ENCODE measurements at places on chromosomes 2 and 18.

DNA sequence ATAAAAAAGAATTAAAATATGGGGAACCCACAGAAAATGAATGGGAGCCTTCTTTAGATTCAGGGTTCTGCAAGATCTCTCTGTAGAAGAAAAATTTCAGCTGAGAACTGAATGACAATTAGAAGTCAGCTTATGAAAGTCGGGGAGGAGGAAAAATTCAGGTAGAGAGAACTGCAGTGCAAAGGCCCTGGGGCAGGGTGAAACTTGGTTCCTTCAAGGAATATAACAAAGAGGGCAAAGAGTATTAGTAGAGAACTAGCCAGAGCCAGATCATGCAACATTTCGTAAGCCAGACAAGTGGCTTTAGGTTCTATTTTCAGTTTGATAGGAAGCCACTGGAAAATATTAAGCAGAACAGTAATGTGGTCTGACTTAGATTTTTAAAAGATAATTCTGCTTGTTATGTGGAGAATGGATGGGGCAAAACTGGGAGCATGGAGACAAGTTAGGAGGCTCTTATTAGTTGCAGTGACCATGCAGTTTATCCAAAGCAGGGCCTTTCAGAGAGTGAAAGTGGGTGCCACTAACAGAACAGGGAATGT is 27.9 kb downstream of the RAB27B start:
- DNase-seq = no peak

GRCh38 chr2:215769246-215769645 is 244.1 kb downstream of the MREG start:
- no peak for DNase-seq

DNA sequence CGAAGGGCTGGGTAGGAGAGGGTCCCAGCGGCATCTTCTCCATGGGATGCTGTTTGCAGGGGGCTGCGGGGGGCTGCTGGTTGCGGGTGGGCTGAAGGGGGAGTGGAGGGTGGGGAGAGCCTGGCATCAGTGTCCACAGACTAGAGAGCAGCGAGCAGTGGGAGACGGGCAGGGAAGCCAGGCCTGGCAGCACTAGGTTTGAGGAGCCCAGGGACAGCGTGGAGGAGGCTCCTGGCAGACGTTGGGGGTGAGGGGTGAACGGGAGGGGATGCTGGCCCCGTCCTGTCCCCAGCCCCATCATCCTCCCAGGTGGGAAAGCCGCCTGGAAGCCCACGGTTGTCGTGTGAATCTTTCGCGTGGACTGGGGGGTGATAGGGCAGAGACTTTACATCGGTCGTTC is 48.2 kb upstream of the TFCP2L1 start:
- DNase-seq = no peak

GRCh38 chr2:63742580-63742976 is 99.1 kb upstream of the UGP2 start:
- no peak for DNase-seq

GRCh38 chr2:120498576-120499394 is 152.8 kb downstream of the INHBB start:
- DNase-seq = no peak
